Umbilical cord (tissue), 2 donors: ENCODE measurements at places on chromosomes 2 and 18.
A peak's percentile ranks its signal among the peaks of the same experiment; 100 is the strongest.

- no peak for DNase-seq
Measured at GRCh38 chr2:15766303-15766861, 174.0 kb upstream of the MYCN start.

- no peak for DNase-seq
Measured at GRCh38 chr2:187271825-187272224, 176.2 kb downstream of the CALCRL start.

DNA sequence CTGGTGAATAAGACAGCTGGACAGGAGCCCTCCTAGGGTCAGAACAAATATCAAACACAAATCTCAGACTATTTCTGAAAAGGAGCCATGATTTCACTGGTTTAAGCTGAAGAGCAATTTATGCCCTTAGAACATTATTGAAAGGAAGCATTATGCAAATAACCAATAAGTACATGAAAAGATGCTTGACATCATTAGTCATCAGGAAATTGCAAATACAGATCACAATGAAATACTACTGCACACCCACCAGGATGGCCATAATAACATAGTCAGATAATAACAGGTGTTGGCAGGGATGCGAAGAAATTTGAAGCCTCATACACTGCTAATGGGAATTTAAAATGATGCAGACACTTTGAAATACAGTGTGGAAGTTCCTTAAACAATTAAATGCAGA, 176.4 kb upstream of the RAB6C start:
- DNase-seq = no peak

GRCh38 chr2:236577481-236578410, 8.1 kb downstream of the ACKR3 start:
- no peak for DNase-seq

DNA sequence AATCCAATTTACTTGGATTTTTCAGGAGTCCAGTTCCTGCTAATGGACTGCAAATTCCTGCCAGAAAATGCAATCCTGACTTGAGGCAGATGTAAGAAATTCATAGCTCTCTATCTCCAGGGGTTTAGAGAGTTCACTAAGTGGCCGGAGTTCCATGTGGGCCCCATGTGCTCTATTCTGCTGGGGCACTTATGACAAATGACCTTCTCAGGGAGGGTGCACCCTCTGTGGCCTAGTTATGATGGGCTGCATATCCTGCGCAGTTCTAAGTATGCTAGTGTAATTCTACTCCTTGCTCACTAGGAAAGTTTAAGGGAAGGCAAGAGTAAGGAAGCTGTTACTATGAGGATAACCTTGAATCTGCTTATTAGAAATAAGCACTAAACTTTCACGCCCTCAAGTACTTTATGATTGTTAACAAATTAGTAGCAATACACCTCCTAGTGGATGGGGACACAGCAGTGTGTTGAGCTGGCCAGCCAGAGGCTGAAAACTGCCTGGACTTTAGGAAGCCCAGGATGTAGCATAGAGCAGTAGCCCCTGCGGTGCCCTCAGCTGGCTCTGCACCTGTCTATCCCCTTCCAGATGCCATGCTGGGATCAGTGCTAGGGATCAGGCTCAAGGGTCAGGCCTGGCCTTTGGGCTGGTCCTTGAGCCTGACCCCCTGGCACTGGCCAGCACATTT, 14.4 kb downstream of the SMYD1 start:
- DNase-seq = no peak

DNA sequence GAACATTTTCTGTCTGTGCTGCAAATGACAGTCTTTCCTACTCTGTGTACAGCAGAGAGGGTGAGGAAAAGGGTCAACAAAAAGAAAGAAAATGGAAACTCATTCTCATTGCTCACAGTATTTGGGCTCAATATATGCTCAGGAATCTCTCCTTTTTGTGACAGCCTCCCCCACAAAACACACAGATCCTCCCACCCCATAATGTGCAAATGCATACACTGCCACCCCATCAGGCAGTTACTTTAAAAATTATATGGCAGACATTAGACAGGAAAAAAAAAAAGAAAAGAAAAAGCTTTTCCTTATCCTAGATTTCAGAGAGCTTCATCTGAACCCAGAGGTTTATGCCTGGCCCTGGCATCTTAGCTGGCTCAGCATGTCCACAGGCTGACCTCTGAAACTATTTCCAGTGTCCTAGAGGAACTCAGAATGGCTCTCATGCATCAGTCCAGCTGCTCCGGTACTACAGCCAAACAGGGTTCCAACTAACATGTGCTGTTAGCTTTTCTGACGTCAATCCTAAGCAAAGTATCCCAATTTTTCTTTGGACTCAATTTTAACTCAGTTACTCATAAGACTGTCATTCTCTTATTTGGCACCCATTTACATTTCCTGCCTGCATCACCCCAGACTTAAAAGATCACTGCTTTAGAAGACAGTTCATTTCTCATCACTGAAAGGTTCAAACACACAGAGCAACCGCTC, 105.9 kb downstream of the RBMS1 start:
- DNase-seq = peak; percentile 90

DNA sequence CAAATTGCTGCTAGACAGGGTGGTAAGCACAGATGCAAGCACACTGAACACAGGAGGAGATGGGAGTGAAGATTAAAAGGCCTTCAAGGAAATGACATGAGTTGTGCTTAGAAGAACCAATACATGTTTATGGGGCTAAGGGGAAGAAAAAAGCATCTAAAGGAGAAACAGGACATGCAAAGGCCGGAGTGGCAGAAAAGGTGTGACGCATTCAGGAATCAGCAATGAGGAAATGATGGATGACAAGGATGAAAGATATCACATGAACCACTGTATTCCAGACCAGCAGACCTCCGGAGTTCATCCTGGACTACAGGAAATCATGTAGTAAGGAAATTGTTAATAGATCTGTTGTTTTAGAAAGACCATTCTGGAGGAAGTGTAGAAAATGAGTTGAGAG, 42.8 kb downstream of the PPP4R1 start:
- DNase-seq = no peak

DNA sequence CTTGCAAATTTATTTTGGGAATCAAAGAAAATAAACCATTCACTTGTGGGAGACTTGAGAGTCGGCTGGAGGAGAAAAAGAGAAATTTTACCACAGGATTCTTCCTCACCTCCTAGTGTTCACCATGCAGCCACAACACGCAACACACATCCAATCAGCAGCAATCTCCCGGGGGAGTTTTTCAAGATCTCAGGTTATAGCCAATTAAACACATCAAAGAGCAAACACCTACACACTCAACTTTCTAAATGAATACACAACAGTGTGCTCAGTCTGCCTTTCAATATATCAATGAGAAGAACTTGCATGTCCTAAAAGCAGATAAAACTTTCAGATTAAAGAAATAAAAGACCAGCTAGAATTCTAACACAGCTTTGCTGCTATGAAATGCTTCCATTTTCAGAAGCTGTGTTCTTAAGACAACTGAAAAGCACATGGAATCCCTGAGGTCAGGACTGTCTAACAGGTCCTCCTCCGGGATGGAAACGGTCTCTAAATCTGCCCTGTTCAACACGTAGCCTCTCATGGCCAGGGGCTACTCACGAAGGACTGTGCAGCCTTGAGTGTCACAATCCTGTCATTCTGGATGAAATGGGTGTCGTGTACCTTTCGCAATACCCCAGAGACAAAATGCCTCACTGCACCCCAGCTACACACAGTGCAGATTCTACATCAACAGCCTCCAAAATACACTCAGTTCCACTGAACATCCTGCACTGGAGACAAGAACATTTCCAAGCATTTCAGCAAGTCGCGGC, 84.2 kb downstream of the ZNF516 start:
- no peak for DNase-seq

- DNase-seq = no peak
Measured at GRCh38 chr2:216118474-216118873, 9.3 kb downstream of the XRCC5 start.

GRCh38 chr2:100105678-100106054, 36.7 kb downstream of the AFF3 start:
- no peak for DNase-seq

- DNase-seq = peak; percentile 86
Measured at GRCh38 chr2:163347982-163348856, 387.6 kb downstream of the FIGN start.

GRCh38 chr18:43158381-43158780, 42.9 kb upstream of the RIT2 start:
- DNase-seq = no peak

GRCh38 chr2:63842149-63843061, 709 bp downstream of the UGP2 start:
- peak; percentile 88 for DNase-seq

DNA sequence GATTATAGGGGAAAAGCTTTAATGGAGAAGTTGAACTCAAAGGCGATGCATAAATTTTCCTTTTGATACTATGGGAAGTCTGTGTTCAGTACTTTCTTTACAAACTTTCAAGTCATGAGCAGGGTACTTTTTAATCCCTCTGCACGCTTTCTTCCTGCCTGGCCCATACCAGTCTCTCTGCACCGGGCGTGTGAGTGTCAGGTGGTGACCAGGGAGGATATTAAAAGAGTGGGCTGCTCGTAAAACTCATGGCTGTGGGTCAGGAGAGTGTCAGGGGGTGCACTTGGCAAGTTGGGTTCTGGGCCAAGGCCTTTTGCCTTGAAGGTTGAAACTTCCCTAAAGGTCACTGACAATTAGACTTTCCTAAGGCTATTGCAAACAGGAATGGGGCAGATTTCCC, 367.8 kb downstream of the GPD2 start:
- DNase-seq = no peak

DNA sequence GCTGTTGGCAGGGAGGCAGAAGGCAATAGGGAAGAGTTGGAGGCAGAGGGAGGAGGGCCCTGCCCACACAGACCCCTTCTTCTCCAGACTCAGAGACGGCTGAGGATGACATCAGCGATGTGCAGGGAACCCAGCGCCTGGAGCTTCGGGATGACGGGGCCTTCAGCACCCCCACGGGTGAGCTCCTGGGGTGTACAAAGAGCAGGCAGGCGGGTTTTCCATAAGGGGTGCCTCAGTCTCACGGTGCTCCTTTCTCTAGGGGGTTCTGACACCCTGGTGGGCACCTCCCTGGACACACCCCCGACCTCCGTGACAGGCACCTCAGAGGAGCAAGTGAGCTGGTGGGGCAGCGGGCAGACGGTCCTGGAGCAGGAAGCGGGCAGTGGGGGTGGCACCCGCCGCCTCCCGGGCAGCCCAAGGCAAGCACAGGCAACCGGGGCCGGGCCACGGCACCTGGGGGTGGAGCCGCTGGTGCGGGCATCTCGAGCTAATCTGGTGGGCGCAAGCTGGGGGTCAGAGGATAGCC, 10.0 kb downstream of the SPEG start:
- DNase-seq = peak; percentile 70

- no peak for DNase-seq
Measured at GRCh38 chr2:191889931-191890330, 43.0 kb upstream of the CAVIN2 start.

DNA sequence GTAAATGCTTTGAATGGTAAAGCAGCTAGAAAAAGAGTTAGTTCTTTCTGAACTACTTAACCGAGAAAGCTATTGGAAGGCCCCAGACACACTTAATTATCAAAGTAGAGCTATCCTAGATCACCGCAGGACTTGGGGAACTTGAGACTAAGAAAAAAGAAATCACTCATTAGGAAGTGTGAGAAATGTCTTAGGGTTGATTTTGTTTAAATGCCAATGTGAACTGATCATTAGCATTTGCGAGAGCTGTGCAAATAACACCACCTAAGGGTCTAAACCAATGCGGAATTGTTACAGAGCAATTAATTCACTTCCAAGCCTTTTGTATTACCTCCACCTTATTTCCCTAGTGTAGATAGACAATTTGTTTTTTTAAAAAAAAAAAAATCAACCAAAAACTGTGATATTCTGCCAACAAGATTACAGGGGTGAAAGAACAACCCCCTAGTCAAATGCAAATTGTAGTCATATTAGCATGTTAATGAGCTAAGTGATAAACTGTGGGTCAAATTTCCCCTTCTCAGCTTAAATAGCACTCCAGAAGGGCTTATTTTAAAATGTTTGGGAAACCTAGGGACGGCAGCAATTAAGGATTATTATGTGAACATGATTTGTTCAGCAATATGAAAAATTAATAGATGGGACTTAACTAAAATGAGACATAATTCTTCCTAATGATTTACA, 246.2 kb upstream of the STON1 start:
- no peak for DNase-seq

DNA sequence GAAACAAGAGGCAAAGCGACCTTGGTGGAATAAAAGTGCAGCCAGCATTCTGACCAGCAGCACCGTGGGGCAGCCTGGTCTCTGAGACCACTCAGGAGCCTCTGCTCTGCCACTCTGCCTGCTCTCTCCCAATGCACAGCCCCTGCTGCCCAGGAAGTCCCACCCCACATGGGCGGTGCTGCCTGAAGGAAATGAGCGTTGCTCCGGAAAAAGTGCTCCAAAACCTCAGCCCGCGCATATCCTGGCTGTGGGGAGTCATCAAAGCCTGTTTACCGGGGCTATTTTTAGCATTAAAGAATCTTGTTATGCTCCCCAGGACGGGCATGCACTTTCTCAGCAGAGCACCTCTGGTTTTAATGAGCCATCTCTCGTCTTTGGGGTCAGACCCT, 54.5 kb downstream of the EPAS1 start:
- DNase-seq = no peak

GRCh38 chr2:195649629-195650190, 7.3 kb upstream of the SLC39A10 start:
- DNase-seq = no peak

GRCh38 chr2:36530178-36530982, 67.6 kb downstream of the FEZ2 start:
- no peak for DNase-seq

DNA sequence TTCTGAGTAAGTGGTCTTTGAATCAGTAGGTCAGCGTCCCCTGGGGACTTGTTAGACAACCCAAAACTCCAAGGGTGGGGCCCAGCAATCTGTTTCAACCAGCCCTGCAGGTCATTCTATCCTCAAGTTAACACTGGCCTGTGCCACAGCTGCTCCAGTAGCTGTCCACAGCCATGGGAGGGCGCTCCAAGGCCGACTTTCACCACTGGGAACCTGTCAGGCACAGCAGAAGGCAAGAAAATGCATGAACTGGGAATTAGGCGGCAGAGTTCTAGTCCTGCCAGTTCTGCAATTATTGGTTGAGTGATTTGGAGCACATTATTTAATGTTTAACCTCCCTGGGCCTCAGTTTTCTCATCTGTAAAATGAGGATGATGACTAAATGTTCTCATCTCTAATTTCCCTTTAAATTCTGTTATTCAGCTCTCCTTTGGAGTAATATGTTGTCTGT, 17.4 kb upstream of the MRPL33 start:
- peak; percentile 74 for DNase-seq

DNA sequence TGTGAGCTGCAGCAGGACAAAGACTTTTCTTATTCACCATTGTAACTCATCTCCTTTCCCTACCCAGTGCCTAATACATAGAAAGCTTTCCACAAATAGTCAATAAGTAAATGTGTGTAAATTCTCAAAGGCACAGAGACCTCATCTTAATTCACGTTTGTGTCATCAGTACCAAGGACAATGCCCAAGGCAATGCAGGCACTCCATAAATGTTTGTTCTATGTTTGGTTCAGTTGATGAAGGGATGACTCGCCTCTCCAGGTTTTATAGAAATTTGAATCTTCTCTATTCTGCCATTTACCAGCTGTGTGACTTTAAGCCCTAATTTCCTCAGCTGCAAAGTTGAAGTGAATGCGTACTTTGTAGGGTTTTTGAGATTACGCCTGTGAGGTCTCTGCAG, 2.1 kb upstream of the MOGAT1 start:
- DNase-seq = no peak

- no peak for DNase-seq
Measured at GRCh38 chr2:196935432-196935831, 8.9 kb upstream of the PGAP1 start.

GRCh38 chr2:9461079-9461478, 13.3 kb upstream of the IAH1 start:
- no peak for DNase-seq

- DNase-seq = no peak
Measured at GRCh38 chr2:150137338-150138069, 350.0 kb downstream of the RND3 start.
